Stimulated activated CD4-positive, alpha-beta T cell treated with anti-CD3 and anti-CD28 coated beads, Interleukin-1b, Interleukin-23, amount 100 ng/mL, for 1 hour (primary cell): ENCODE measurements at places on chromosomes 3 and 15.

DNA sequence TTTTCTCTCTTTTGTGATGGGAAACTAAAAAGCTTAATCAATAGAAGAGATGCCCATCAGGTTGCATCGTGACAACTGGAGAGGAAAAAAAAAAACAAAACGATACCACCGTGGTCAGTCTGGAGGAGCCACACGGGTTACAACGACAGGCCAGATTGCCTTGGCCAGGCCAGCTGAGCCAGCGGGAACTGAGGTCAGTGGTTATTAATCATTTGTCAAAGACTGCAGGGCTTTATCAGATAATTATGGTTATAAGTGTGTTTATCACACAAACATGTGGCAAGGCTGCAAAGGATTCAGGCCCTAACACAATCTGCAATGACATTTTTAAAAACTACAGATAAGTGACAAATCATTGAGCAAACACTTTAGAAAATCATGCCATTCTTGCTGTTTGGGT is 135.0 kb upstream of the FAM3D start:
- DNase-seq, result no peak

DNA sequence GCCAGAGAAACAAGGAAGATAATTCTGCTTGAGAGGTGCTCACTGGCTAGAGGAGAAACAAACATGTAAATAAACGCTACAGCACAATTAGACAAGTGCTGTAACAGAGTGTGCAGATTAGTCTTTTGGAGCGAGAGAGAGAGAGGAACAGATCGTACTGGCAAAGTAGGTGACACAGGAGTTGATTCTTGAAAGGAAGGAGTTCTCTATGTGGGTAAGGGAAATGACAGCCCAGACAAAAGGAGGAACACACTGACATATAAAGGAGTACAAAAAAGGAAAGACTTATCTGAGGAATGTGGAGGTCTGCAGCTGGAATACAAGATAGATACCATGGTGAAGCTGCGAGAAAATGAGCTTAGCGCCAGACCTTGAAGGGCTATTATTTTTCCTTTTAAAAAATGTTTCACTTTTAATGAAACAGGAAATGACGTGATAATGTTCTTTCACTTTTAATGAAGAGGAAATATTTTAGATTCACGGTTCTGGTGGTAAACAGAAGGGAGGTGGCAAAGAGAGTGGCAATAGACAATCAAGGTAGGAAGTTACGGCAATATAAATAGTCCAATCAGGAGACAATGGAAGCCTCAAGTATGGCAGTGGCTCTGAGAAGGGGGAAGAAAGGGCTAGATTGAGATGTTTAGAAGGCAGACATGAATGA is 202.9 kb downstream of the VPS13C start:
- no peak for DNase-seq

DNA sequence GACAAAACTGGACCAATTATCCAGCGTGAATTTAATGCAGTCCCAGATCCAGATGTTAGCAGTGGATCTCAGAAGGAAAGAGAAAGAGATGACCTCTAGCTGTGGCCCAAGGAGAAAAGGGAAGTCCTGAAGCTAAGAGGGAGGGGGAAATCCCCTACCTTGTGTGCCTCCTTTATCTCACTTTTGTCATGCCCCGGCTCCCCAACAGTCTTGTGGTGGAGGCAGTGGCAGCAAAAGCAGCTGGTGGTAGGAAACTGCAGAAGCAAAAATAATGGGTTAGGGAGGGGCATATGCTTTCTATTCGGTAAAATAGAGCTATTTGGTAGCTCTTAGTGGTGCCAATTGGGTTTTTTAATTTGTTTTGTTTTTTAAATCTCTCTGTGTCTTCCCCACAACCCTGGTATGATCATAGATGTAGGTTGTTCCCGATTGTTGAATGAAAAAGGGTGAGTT is 56.5 kb downstream of the MCTP2 start:
- no peak for DNase-seq

DNA sequence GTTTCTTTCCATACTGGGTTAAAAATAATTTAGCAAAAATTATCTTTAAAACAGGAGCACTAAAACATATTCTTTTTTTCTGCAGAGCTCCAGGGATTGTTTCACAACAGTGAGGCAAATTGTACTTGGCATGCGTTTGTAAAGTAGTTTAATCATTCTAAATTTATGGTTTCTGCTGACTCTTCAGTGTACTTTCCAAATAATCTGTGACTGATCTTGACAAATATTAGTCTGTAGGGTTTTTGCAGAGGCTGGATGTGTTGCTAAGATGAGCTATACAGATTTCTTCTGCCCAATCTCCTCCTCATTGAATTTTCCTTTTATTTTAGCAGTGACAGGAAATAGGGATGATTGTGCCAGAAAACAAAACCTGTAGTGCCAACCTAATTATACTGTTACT is 328.0 kb upstream of the MANF start:
- no peak for DNase-seq

- no peak for DNase-seq
These were observed 521.2 kb downstream of the ZIC1 start for GRCh38 chr3:147930232-147930807.

DNA sequence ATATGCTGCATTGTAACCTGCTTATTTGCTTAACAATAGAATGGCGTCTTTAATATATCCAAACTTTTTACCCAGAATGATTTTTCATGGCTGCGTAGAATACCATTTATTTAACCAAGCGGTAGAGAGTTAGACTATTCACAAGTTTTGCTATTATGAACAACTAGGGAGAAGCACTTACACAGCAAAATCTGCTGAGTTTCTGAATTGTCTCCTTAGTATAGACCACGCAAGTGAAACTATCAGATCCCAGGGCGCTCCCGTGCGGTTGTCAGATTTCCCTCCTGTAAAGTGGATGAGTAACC is 12.6 kb upstream of the ADPGK start:
- no peak for DNase-seq

GRCh38 chr3:147387885-147388699 is 18.3 kb downstream of the ZIC4 start:
- DNase-seq, result no peak

GRCh38 chr3:7683426-7683825 is 818.2 kb upstream of the LMCD1 start:
- DNase-seq, result no peak

DNA sequence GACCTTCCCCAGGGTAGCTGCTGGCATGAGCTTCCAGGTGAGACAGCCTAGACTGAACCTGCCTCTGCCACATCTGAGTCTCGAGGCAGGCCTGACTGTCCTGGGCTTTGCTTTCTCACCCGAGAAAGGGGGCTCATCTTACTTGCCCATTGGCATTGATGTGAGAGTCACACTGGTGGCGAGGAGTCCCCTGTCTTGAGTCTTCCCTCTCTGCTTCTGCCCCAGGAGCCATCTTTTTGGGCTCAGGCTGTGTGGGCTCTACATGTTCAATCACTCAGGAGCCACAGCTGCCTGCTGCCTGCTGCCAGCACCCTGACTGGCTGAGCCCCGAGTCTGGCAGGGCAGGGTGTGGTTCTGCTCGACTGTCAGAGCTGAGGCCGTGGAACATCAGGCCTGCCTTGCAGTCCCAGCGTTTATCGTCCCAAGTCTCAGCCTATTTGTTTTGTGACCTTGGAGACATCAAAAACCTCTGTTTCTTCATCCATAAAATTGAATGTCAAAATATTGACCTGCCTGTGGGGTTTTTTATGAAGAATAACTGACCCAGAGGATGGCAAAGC is 132.5 kb downstream of the DNAJB8 start:
- DNase-seq, result no peak

DNA sequence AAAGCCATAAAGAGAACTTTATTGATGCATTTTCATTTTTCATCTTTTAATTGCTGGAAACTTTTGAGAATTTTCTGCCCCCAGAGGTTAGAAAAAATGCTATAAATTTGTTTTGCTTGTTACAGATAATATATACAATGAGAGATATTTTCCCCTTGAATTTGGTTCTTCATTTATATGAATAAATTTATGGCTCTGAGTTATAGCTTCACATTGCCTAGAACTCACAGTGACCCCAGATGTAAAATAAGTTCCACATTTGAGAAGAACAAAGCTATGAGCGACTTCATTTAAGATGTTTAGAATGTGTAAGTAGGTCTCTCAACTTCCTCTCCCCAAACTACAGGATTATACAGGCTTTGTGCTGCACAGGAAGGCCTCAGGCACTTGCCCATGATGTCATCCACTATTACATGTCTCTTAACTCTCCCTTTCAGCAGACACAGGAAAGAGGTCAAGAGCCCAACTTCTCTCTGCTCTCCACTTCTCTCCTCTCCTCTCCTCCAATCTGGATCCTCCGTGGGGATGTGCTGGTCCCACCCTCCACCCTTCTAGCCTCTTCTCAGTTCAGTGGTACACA is 92.8 kb downstream of the DUT start:
- DNase-seq, result no peak

GRCh38 chr3:14389166-14389606 is 13.2 kb upstream of the SLC6A6 start:
- DNase-seq, result no peak

DNA sequence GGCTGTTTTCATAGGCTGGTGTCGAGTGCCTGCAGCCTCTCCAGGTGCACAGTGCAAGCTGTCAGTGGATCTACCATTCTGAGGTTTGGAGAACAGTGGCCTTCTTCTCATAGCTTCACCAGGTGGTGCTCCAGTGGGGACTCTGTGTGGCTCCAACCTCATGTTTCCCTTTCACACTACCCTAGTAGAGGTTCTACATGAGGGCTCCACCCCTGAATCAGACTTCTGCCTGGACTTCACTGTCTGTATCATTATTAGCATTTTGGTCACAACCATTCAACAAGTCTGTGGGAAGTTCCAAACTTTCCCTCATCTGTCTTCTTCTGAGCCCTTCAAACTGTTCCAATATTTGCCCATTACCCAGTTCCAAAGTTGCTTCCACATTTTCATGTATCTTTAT is 1003.7 kb downstream of the MCTP2 start:
- no peak for DNase-seq

DNA sequence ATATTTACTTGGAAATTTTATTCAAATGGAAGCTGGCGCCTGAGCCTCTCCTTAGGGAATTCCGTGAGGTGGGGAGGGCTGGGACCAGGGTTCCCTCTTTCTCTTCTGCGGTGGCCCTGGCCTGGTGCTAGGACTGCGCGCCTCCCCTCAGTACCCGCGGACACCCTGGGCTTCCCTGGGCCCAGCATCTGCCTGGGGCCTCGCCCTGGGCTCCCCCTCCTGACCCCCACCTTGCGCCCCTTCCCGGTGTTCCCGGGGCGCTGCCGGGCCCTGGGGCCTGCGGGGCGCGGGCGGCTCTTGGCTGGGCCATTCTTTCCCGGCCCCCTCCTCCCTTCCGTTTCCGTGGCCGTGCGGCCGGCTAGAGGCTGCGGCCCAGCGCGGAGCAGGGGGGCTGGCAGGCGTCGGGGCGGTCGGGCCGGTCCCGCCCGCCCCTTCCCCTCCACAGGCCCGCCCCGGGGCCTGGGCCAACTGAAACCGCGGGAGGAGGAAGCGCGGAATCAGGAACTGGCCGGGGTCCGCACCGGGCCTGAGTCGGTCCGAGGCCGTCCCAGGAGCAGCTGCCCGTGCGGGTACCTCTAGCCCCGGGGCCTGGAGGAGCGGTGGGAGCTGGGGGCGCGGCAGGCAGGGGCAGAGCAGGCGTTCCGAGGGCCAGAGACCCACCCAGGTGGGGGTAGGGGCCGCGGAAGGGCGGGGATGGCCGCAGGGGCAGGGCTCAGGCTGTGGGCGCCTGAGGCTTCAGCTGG is at the start of gene FES:
Gene FES (plus strand): TSS at position 529 of the 743 bp plus-strand sequence. CDS start 542 bp downstream, outside the sequence.
- no peak for DNase-seq

GRCh38 chr15:73927003-73927475 is 777 bp downstream of the LOXL1 start:
- peak; percentile 10 for DNase-seq

GRCh38 chr15:57866149-57866736 is 159.7 kb downstream of the POLR2M start:
- DNase-seq, result no peak

- DNase-seq, result no peak
These were observed 138.1 kb upstream of the CTDSPL start for GRCh38 chr3:37723585-37723984.

- no peak for DNase-seq
These were observed 48.3 kb downstream of the MRPL3 start for GRCh38 chr3:131454501-131454900.

- no peak for DNase-seq
These were observed 2.8 kb upstream of the CSPG5 start for GRCh38 chr3:47581422-47581821.

DNA sequence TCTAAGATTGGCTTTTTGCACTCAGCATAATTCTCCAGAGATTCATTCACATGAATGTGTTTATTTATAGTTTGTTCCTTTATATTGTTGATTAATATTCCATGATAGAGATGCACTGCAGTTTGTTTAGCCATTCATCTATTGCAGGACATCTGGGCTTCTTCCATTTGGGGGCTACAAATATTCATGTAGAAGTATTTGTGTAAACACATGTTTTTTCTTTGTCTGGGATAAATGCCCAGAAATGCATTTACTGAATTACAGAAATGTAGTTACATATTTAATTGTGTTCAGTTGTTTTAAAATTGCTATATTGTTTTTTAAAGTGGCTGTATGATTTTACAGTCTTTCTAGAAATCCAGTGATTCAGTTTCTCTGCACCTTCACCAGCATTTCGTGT is 635.0 kb downstream of the ZIC1 start:
- DNase-seq, result no peak

GRCh38 chr15:91199511-91199910 is 99.5 kb downstream of the SV2B start:
- DNase-seq, result no peak
